ENCODE measurements at places on chromosomes 16 and 17.

GRCh38 chr17:7354262-7354843 lies 603 bp upstream of the TMEM95 start:
- no peak for DNase-seq

DNA sequence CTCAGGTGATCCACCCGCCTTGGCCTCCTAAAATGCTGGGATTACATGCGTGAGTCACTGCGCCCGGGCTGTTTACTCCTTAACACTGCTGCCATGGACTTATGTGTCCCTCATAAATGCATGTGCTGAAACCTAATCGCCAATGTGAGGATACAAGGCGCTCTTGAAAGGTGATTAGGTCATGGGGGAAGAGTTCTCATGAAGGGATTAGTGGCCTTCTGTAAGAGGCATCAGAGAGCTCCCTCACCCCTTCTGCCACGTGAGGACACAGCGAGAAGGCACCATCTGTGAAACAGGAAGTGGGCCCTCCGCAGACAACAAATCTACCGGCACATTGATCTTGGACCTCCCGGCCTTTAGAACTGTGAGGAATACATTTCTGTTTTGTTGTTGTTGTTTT lies 19.1 kb downstream of the ITPRIPL2 start:
- no peak for DNase-seq

- no peak for DNase-seq
These were observed 12.8 kb upstream of the GNG13 start for GRCh38 chr16:813204-813915.

- DNase-seq = peak; percentile 39
These were observed 48.2 kb upstream of the MGAT5B start for GRCh38 chr17:76820039-76820438.

DNA sequence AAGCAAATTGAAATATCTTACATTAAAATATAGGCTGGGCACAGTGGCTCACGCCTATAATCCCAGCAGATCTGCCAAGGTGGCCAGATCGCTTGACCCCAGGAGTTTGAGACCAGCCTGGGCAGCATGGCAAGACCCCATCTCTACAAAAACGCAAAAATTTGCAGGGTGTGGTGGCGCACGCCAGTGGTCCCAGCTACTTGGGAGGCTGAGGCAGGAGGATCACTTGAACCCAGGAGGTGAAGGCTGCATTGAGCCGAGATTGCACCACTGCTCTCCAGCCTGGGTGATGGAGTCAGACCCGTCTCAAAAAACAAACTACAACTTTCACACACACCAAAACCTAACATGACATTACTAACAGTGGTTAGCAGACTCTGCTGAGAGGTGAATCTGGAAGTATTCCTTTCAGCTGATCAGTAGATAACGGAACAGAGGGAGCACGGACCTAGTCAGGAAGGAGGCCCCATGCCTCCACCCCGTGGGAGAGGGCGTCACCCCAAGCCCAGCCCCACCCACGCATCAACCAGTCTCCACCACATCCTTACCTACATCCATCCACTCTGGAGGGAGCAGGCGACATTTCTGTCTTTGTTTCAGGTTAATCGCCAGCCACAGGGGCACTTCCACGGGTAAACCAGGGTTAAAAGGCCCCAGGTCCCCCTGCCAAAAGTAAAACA lies 1.7 kb downstream of the GINS2 start:
- DNase-seq = no peak

- no peak for DNase-seq
These were observed 24.9 kb upstream of the CRYM start for GRCh38 chr16:21302898-21303528.

DNA sequence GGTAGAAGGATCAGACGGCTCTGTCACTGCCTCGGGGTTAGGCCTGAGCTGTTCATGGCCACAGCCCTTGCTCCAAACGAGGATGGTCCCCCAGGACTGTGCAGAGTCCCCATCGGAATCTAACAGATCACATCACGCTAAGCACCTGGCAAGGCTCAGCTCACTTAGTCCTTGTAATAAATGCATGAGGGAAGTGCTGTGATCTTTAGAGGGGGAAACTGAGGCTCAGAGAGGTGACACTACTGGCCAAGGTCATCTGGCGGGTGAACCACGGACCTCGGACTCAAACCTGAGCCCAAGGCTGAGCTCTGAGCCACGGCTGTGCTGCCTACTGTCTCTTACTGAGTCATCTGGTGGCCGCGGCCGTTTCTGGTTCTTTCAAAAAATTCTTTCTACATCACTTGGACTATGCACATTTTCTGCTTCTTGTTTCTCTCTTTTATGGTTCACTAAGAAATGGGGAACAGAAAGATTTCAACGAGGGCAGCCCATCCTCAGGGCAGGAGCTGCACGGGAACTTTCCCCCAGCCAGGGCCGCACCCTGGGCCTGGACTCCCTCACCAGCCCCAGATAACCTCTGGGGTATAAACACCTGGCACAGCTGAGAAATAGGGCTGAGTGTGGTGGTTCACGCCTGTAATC lies 55.6 kb downstream of the COTL1 start:
- DNase-seq = no peak

DNA sequence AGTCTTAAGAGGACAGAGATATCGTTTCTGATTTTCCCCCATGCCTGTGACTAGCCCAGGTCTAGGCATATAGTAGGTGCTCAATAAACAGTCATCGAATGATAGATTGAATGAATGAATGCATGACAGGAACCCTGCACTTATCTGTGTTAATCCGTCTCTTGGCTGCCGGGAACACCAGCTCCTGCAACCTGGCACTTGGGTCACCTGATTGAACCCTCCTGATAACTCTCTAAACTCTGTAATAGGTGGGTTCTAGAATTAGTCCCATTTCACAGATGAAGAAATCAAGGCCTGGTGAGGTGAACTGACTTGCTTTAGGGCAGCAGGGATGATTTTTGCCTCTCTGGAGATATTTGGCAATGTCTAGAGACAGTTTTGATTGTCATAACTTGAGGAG lies 43.7 kb downstream of the ABCC1 start:
- DNase-seq = no peak

- DNase-seq = no peak
These were observed 120.9 kb upstream of the HS3ST2 start for GRCh38 chr16:22692916-22693637.

DNA sequence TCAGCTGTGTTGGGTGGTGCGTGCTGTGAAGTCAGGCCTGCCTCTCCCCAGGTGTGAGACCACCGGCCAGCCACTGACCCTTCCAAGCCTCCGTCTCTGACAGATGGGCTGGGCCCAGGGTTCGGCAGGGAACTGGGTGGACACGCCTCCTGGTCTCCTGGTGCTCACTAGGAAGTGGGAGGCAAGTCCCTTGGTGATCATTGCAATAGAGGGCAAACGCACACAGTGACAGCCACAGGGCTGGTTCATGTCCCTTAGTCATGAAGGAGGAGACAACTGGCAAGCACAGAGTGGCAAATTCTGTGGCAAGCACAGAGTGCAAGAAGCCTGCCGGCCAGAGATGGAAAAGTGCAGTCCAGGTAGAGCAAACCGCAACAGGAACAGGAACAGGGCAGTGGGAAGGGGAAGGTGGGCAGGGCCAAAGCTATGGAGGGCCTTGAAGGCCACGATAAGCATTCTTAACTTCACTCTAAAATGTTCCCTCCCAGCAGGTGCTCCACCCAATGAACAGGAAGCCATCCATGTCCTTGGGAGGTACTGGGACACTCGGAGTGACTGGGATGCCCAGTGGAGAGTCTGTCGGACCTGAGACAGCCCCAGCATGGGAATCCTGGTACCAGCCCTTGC lies 21.9 kb downstream of the USP7 start:
- DNase-seq = peak; percentile 25

- peak; percentile 54 for DNase-seq
These were observed 491 bp downstream of the SLC25A19 start for GRCh38 chr17:75288770-75289114.

DNA sequence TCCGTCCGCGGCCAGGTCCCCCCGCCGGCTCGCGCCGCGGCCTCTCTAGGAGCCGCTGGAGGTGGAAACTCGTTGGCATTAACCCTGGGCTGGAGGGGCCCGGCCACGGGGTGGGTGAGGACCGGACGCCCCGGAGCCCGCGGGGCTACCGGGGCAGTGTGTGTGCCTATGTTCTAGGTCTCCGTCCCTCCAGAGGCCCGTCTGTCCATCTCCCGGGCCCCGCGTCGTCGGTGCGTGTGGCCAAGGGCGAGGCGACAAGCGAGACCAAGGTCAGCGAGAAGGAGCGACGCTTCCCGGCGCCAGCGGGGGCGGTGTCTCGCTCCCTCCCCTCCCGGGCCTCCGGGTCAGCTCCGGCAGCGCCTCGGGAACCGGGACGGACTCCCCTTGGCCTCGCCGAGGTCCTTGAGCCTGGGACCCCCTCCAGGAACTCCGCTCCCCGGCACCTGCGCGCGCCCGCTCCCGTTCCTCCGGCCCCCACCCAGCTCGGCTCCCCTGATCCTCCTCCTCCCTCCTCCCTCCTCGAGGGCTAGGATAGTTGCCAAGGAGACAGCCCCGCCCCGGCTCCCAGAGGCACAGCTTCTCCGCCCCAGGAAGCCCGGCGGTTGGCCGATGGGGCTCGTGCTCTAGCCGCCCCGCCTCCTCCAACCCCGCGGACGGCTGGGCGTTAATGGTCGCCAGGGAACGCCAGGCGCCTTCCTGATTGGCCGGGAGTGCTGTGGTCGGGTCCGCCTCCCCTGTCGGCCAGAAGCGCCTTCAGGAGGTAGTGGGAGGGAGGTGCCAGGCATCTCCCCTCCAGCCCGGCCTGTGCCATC lies 663 bp upstream of the ZNF768 start:
- DNase-seq = peak; percentile 90

DNA sequence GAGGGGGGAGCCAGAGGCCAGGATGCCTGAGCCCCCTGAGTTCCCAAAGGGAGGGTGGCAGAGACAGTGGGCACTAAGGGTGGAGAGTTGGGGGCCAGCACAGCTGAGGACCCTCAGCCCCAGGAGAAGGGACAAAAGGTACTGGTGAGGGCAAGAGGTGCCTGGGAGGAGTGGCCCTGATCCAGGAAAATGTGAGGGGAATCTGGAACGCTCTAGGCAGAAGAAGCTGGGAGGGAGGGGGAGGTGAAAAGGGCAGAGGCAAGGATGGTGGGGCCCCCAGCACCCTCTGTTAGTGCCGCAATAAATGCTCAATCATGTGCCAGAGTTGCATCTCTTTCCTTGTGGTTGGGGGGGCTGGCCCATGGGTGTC lies 1.1 kb downstream of the TCAP start:
- DNase-seq = no peak

GRCh38 chr16:74603848-74604247 lies 3.1 kb downstream of the GLG1 start:
- no peak for DNase-seq

- no peak for DNase-seq
These were observed 2.5 kb downstream of the ITGAE start for GRCh38 chr17:3798273-3799180.

- no peak for DNase-seq
These were observed 15.5 kb downstream of the DYNC1LI2 start for GRCh38 chr16:66735891-66736290.

GRCh38 chr17:1029196-1029921 lies 32.4 kb downstream of the TIMM22 start:
- no peak for DNase-seq

- DNase-seq = no peak
These were observed 4.7 kb downstream of the ALDH3A1 start for GRCh38 chr17:19743101-19744100.

- DNase-seq = no peak
These were observed 276.7 kb upstream of the DYNLRB2 start for GRCh38 chr16:80263848-80264694.

DNA sequence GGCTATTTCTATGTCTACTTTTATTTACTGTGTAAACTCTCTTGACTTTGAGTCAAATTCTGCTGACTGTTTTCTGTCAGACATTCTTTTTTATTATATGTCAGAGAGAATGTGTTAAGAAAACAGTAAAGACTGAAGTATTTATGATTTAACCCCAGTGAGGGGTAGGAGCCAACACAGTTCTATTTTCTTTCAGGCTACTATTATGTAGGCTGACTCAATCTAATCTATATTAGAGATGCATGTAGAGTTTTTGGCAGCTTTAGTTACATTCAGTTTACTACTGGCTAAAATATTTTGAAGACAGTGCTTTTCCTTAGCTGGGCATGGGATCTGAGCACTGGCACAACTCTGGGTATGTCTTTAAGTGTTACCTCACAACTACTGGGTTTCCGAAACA lies 1108.0 kb downstream of the CDH11 start:
- no peak for DNase-seq

- no peak for DNase-seq
These were observed 13.1 kb downstream of the HOXB4 start for GRCh38 chr17:48565022-48565554.

DNA sequence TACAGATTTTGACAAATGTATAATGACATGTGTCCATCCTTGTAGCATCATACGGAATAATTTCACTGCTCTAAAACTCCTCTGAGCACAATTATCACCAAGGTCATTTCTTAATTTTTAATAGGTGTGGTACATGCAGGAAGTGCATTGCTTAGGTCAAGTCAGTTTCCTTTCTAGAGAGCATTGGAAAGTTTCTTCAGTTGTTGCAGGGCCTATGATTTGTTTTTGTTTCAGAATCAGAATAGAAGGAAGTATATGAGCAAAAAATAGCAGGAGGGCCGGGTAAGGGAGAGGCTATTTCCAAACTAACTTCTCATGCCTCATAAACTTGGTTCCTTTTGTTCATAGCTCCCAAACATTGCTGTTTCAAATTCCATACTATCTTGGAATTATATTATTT lies 24.0 kb upstream of the SLFN5 start:
- DNase-seq = no peak

DNA sequence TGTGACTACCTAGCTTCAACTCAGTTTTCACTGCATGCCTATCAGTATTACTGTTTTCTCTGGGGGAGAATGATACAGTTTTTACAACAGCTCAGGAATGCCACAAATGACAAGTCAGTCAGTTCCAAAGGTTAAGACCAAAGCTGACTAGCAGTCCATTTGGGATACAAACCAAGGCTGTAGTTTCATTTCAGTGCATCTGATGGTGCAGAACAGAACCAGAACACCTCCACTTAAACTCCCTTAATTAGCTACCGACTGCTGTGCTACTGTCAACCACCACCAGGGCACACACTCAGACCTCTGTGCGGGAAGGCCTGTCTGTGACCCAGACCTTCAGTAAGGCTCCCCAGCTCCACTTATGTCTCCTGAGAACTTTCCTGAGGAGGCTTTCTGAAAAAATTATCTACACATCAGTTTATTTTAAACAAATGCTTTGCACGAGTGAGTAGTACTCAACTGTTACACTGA lies 20.4 kb downstream of the NFE2L1 start:
- peak; percentile 38 for DNase-seq

- DNase-seq = peak; percentile 7
These were observed 1.2 kb downstream of the ATMIN start for GRCh38 chr16:81036751-81037350.

GRCh38 chr16:53309457-53309856 lies 124.8 kb upstream of the RBL2 start:
- no peak for DNase-seq

DNA sequence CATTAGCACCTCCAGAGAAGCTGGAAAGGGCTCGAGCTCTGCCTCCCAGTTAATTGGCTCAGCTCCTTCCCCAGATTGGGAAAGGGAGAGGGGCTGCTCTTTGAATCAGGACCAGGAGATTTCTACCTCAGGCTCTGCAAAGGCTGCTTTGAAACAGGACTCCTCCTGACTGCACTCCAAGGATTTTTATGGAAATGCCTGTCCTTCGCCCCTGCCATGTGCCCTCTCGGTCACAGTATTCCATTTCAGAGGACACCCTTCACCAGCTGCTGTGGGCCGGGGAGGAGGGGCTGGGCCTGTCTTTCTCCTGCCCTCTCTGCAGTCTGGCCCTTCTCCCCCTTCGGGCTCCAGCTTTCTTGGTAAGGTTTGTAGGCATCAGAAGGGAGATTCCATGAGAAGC lies 13.6 kb downstream of the MRM1 start:
- no peak for DNase-seq

GRCh38 chr17:44901411-44901921 lies 2.2 kb upstream of the EFTUD2 start:
- DNase-seq = peak; percentile 93
